ENCODE measurements at places on chromosomes 13 and 19.

DNA sequence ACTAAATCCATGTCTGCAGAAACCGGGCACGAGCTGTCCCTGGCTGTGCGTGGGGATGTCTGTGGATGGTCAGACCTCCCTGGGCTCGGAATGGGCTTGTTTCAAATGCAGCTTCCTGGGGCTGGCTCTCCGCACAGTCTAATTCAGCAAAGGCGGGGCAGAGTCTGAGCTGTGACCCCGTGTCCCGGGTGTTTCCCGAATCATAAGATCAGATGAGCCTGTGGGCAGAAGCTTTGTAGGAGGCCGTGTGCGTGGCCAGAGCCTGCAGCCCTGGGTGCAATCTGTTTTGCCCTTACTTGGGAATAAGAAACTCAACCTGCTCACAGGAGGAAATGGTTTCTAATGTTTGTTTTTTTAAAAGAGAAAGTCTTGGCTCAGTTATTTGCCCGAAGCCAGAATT, 13.9 kb upstream of the GNA11 start:
- DNase-seq: no peak

- no peak for DNase-seq
Observed at GRCh38 chr13:31846961-31847752, 107.8 kb downstream of the RXFP2 start.

DNA sequence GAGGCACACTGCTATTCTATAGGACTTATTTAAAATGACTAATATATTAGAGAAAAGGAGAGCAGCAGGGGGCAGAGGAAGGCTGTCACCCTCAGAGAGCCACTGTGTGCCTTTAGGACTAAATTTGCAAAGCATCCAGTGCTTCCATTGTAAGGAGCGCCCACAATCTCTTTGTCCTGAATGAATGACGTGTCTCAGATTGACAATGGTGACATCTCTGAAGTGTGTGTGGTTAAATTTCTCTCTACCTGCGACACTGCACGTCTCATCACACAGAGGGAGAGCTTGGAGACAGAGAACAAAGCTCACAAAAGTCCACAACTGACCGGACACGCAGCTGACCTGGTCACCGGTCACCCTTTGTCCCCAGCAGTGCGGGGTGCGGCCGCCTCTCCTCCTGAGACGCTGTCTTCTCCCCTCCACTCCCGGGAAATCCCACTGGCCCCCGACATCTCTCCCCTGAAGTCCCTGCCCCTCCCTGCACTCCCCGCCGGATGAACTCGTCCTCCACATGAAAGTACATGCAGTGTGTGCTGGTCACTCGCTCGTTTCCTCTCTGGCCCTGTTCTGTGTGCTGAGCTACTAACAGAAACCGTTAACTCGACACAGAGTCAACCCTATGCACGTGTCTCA, 107.2 kb downstream of the RAB20 start:
- no peak for DNase-seq

- DNase-seq: no peak
Observed at GRCh38 chr13:85236413-85236812, 562.8 kb downstream of the SLITRK6 start.

- no peak for DNase-seq
Observed at GRCh38 chr19:24049537-24049936, 37.5 kb upstream of the ZNF254 start.

- no peak for DNase-seq
Observed at GRCh38 chr19:30309905-30310601, 62.1 kb upstream of the ZNF536 start.

DNA sequence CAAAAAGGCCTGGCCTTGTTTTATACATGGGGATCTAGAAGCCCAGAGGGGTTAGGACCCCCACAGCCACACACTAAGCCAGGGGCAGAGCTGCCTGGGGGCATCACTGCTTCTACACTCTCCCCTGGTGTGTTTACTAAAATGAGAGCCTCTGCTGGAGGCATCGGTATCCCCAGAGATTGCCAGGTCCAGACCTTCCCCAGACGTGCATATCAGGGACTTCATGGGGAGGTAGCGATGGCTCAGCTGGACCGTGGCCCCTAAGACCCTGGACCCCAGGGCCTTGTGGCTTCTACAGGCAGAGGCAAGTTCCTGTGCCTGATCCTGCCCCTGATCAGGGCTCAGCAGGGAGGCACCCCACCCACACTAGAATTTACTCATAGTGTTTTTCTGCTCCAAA, 13.5 kb downstream of the CLPTM1 start:
- DNase-seq: no peak

DNA sequence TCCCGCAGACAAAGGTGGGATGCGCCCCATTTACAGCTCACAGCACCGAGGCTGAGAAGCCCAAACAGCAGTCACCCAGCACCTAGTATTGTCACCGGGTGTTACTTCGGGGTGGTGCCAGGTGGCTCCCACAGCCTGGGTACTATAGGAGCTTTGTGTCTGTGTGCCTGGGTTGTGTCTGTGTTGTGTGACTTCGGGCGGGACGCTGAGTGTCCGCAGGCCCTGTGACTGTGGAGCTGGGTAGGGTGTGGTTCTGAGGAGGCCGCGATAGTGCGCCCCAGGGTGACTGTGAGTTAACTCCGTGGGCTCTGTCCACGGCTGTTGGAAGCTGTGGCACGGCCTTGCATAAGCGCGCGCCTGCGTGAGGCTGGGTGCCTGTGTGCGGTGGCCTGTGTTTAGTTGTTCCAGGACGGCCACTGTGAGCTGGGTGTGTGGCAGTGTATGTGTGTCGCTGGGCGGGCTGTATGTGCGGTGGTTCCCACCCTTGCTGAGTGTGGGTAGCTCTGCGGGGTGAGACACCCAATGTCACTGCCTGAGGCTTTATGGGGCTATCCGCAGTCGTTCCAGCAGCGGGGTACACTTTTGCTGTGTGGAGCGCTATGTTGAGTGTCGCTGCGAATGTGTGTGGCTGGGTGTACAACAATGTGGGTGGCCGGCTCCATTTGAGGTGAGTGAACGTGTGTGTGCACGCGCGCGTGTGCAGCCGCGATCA, 559 bp upstream of the SSBP4 start:
- no peak for DNase-seq

GRCh38 chr19:46197314-46198070, 32.0 kb upstream of the IGFL1 start:
- DNase-seq: no peak

DNA sequence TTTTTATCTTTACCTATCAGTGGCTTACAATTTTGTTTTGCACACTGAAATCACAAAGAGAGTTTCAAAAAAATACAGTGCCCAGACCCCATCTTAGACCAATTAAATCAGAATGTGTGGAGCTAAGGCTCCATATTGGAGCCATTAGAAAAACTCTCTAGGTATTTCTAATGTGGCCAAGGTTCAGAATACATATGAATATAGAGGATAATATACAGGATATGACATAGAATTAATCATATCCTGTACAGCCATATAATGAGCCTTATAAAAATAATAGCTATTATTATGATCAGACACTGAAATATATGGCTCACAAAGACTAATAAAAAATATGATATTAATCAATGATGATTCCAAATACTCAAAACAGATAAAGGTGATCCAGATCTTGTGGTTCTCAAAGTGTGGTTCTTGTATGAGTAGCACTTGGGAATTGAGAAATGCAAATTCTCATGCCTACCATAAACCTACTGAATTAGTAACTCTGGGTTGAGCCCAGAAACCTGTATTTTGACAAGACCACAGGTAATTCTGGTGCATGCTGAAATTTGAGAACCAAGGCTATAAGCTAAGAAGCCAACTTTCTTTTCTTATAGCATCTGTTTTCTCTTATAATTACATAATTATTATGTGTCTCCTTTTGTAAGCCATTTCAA, 408.0 kb downstream of the DIAPH3 start:
- no peak for DNase-seq

GRCh38 chr19:45782820-45783785, 813 bp upstream of the DMPK start:
- no peak for DNase-seq

DNA sequence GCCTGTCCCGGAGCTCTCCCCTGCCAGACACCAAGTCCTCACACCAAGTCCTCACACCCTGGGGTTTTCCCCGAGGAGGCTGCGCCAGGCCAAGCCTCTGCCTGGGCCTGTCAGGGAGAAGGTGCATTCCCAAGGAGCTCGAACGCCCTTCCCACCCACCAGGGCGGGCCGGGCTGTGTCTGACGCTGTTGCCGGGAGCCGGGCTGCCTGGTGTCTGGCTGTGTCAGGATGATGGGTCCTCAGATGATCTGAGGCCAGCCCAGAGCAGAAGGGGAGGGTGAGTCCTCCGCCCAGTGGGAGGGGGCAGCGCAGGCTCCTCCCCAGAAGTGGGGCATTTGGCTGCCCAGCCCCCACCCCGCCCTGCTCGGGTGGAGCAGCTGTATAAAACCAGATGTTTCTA, 2.3 kb upstream of the HAS1 start:
- DNase-seq: no peak

DNA sequence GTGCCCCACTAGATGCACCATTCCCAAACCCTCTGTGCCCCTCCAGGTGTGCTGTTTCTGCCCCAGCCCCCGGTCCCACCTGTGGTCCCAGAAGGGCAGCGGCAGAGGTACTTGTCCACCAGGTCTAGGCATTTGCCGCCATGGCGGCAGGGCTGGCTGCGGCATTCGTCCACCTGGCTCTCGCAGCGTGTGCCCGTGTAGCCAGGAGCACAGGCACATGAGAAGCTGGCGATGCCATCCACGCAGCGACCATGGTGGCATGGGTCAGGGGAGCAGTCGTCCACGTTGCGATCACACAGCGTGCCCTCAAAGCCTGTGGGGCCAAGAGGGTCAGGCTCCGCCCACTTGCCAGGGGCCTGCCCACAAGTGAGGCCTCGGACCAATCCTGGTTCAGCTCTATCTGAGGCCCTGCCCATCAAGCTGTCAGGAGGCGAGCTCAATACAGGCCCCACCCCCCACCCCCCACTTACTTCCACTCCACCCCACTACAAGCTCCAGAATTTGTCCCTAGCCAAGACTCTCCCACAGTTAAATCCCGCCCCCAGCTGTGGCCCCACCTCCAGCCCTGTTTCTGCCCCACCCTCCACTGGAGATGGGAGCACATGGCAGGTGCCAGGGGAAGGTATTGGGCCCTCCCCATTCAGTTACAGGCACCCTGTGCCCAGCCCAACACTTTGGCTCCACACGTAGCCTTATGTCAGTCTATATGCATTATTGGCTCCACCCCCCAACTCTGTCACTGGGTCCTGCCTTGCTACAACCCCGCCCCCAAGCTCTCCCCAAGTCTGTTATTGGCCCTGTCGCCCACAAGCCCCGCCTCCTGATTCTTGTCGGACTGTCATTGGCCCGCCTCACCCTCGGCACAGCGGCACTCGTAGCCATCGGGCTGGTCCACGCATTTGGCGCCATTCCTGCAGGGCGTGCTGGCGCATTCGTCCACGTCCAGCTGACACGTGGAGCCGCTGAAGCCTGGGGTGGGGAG, 13.5 kb downstream of the NOTCH3 start:
- DNase-seq: no peak

- DNase-seq: no peak
Observed at GRCh38 chr13:24146961-24147569, 13.5 kb upstream of the SPATA13 start.
